Fibroblast of mammary gland (primary cell): ENCODE measurements at places on chromosomes 13 and 19.
A peak's percentile ranks its signal among the peaks of the same experiment; 100 is the strongest.

DNA sequence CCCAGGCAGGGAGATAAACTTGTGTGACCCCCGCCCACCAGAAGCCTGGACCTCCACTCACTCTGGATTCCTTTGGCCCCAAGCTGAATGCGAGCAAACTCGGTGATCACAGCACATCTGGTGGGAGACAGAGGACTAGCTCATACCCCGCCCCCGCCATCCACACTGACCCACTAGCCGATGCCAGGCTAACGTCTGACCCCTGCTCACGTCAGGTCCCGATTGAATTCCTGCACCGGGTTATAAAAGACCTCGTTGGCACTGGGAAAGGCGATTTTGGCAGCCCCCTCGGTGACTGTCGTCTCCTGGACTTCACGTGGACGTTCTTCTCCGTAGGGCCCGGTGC lies 631 bp downstream of the TRMT1 start:
- DNase-seq = peak; percentile 27

- DNase-seq = no peak
These were observed 166.4 kb downstream of the MYO16 start for GRCh38 chr13:108795841-108796240.

DNA sequence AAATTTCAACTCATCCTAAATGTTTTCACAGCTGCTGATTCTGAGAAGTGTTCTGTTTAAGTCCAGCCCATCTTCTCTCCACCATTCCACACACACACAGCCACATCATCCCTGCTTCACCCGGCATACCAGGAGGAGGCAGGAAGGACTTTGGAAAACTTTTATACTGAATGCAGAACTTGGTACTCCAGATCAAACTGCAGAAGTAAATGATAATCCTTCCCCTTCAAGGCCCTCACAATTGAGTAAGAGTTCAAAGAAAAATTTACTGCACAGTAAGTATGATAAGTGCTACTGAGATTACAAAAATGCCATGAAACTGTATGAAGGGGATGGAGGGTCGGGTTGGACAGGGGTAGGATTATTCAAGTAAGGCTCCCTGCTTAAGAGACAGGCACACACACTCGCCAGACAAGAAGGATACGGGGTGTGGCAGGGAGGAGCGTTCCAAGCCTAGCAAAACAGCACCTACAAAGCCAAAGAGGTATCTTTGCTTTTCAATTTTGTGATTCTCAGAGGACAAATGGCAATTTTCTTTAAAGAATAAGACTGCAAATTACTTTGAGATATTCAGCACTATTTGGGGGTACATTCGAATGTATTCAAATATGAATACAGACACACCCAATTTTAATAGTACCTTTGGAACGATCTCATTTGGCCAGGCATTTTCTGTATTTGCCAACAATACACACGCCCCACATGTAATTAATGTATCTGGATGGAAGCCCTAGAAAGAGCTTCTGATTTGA lies 2.5 kb downstream of the USP12 start:
- DNase-seq = peak; percentile 36

- DNase-seq = no peak
These were observed 138.4 kb downstream of the STK24 start for GRCh38 chr13:98438246-98439125.

GRCh38 chr13:76656056-76656455 lies 230.1 kb downstream of the KCTD12 start:
- no peak for DNase-seq

GRCh38 chr13:25846222-25846984 lies 205.4 kb downstream of the SHISA2 start:
- DNase-seq = no peak

DNA sequence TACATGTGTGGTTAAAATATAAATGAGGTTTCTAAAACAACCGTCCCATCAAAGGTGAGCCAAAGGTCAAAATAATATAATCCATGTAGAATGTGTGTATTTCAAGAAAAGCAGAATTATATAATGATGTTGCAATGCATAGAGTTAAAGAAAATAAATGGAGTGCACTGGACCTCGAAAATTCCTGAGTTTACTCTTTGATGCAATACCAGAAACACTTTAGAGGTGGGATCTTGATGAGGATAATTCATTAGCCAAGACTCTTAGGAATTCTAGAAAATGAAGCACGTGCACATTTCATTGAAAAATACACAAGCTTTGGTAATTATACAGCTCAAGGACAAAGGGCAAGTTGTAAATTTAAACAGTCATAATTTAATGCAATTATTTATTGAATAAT lies 508.9 kb upstream of the ARGLU1 start:
- no peak for DNase-seq

DNA sequence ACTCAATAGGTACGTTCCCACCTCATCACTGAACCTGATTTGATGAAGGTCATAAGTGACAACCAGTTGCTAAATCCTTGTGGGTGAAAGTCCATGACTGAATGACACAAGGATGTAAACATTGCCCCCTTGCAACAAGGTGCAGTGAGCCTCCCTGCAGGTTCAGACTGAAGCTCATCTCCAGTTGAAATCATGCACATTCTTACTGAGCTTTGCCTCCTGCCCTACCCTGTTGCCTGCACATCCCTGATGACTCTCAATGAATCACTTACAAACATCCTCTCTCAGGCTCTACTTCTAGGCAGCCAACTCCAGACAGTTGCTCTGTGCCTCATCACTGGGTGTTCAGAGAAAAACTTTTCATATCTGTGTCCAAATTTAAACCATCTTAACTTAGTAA lies 42.5 kb upstream of the ARGLU1 start:
- peak; percentile 78 for DNase-seq

- DNase-seq = no peak
These were observed 146.9 kb downstream of the TM9SF2 start for GRCh38 chr13:99648066-99648665.

- no peak for DNase-seq
These were observed 65.2 kb downstream of the DACH1 start for GRCh38 chr13:71801781-71802180.

DNA sequence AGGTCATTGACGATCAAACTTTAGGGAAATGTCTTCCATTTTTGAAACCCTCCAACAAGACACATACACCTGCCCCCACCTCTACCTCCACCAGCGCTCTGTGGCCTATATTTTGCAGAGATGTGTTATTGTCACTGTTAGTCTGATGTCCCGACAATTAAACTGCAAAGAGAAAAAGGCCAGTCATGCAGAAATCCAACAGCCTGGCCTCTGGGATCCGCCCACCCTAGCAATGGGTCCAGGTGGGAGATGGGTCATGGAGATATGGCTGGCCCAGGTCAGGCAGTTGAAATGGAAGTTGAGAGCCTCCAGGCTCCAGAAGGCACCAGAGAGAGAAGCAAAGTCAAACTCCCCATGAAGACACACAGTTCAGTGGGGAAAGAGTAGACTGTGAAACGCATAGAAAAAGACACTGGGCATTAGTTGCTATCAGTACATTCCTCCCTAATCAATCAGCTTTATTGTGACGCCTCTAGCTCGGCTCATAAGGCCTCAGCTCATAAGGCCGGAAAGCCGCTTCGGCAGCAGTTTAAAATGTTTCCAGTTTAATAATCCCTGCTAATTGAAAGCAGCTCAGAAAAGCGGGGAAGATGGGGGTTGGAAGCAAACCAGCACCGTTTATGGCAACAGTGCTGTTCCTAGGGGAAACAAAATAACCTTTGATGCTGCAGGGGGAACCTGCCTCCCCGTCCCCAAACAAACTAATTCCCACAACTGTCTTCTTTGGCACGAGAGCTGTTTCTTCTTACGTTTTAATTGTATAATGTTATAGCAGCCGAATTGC lies 239.7 kb upstream of the ZNF507 start:
- no peak for DNase-seq

GRCh38 chr19:48715681-48716171 lies 3.8 kb downstream of the MAMSTR start:
- peak; percentile 50 for DNase-seq

DNA sequence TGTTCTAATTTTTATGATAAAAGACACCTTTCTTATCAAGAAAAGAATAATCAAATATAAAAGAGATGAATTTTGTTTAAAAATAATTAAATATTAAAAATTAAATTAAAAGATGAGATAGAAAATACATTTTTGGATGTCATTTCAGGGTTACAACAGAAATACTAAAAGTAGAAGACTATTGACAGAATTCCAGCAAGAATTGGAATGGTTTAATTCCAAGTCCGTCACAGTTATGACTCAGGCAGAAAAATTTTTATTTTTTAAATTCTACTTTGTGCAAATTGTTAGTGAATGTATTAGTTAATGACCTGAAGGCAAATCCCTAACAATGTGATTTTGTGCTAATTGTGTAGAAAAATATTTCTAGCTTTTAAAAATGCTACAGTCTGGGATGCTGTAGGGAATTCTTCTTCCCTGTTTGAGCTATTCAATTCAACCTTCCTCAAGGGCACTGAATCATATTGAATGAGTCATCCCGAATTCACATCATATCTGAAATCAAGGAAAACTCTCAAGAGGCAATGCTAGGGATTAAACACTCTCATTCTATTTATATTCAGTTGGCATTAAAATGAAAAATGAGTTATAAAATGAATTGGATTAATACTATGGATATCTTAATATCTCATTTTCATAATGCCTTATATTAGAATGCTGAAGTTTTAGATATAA lies 633.5 kb upstream of the ATXN8OS start:
- no peak for DNase-seq

DNA sequence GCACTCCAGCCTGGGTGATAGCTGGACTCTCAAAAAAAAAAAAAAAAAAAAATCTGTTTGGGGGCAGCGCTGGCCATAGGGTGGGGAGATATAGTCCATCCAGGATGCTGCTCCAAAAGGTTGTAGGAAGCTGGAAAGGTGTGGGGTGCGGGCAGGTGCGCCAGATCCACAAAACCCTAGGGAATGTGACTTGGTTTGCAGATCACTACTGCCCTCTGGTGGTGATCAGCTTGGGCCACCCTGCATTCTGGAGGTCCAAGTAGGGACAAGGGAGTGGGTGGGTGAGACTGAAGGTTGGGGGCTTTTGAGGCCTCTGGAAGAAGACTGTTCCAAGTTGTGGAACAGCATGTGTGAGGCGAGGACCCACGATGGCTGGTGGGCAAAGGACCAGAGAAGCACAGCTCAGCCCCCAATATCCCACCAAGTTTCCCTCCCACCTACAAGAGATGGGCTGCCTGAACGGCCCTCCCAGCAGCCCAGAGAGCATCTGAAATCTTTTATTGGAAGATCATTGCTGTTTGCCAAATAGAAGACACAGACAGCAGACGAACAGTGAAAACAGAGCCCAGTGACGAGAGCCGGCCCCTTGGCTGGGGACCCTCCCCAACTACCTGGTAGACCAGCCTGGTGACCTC lies 10.4 kb upstream of the TYK2 start:
- DNase-seq = peak; percentile 80

DNA sequence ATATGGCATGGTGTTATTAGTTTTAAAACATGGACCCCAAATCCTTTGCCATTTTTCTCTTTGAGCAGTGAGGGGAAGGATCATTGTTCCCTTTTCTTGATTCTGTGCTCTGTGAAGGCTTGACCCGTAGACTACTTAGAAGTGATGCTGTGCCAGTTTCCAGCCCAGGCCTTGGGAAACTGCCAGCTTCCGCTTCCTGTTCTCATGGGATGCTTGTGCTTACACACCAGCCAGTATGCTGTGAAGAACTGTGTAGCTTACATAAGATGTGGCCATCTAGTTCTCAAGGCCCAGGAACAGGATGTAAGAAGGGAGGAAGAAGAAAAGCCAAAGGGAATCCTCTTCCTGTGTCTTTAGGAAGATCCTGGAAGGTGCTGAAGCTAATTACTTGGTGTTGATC lies 180.9 kb downstream of the PCCA start:
- peak; percentile 86 for DNase-seq

DNA sequence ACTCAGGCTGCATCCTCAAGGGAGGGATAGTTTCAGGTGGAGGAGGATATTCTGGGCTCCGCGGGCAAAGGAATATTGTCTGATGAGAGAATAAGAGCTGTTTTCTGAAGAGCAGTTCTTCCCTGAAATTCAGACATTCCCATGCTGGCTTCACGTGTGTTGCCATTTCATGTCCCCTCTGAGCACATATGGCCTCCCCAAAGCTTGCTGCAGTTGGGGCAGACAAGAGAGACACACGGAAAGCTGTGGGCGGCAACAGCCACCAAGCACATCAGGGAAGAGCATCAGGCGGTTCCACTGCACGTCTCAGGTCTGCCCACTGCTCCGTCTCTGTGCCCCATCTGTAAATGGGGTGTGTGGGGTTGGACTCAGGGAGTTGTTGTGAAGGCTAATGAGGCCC lies 247.5 kb upstream of the TSHZ3 start:
- no peak for DNase-seq

DNA sequence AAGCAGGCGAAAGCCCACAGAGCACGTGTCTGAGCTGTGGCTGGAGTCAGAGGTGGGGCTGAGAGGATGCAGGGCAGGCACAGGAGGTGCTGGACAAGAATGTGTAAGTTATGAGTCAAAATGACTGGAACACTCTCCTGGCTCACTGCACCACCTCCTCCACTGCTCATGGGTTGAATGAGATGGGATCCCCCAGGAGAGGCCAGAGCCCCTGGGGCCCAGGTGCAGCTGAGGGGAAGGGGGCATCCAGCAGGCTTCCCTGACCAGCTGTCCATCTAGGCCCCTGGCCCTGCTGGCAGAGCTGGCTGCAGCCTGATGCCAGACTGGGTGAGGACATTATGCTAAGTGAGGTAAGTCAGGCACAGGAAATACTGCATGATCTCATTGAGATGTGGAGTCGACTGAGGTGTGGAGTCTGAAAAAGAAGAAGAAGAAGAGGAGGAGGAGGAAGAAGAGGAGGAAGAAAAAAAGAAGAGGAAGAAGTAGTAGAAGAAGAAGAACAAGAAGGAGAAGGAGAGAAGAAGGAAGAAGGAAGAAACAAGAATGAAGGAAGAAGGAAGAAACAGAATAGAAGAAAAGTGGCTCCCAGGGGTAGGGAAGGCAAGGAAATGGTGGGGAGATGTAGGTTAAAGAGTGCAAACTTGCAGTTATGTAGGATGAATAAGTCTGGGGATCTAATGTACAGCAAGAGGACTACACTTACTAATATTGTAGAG lies 747.4 kb downstream of the UQCRFS1 start:
- DNase-seq = peak; percentile 35

GRCh38 chr19:48480183-48480557 lies 11.0 kb downstream of the CYTH2 start:
- DNase-seq = peak; percentile 28

GRCh38 chr19:19461671-19462622 lies 53.4 kb downstream of the TSSK6 start:
- DNase-seq = peak; percentile 37

DNA sequence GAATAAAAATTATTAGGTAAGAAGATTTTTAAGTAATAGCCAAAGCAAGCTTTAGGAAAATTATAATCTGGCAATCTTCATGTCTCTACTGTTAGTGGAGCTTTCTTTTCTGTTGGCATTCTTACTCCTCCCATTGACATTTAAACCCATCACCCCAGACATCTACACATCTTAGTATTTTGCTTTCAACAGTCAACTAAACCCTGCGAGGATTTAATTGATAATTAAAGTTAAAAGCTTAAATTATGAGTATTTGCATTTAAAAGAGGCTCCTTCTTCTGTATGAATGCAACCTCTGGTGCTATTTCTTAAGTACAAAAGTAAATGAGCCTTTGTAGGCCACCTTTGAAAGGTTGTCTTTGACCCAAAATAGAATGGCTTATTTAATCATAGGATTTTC lies 148.1 kb downstream of the DACH1 start:
- DNase-seq = no peak
